Stimulated activated CD8-positive, alpha-beta memory T cell treated with anti-CD3 and anti-CD28 coated beads, Interleukin-15, amount 100 ng/mL, for 24 hours (primary cell): ENCODE measurements at places on chromosomes 12 and 14.

DNA sequence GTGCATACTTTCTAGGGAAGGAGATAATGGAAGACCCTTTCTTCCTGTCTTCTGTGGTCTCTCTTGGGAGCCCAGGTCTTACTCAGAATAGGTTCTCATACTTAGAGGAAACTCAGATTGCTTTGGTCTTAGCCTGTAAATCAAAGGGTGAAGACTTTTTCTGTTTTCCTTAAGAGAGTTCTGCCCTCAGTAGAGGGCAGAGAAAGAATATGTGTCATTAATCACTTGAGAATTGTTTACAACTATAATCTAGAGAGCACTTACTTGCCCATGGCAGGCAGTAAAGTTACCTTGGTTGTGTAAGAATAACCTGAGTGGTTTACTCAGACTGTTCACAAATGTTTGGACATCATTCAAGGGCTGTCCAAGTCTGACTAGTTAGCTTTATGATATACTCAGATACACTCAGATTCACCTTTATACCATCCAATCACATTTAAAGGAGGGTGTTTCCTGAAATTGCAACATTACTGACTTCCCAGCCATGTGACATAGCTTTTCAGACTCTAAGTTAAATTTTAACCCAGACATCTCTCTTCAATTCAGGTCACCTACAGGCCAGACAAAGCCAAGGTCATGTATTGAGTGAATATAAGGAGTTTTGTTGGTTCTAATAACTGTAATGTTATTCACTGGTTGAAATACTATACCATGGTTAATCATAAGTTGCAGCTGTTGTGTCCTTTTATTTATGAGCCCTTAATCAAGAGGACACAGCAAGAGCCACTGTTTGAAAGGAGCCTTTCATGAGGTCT is 372.2 kb downstream of the RAD51B start:
- DNase-seq: no peak

DNA sequence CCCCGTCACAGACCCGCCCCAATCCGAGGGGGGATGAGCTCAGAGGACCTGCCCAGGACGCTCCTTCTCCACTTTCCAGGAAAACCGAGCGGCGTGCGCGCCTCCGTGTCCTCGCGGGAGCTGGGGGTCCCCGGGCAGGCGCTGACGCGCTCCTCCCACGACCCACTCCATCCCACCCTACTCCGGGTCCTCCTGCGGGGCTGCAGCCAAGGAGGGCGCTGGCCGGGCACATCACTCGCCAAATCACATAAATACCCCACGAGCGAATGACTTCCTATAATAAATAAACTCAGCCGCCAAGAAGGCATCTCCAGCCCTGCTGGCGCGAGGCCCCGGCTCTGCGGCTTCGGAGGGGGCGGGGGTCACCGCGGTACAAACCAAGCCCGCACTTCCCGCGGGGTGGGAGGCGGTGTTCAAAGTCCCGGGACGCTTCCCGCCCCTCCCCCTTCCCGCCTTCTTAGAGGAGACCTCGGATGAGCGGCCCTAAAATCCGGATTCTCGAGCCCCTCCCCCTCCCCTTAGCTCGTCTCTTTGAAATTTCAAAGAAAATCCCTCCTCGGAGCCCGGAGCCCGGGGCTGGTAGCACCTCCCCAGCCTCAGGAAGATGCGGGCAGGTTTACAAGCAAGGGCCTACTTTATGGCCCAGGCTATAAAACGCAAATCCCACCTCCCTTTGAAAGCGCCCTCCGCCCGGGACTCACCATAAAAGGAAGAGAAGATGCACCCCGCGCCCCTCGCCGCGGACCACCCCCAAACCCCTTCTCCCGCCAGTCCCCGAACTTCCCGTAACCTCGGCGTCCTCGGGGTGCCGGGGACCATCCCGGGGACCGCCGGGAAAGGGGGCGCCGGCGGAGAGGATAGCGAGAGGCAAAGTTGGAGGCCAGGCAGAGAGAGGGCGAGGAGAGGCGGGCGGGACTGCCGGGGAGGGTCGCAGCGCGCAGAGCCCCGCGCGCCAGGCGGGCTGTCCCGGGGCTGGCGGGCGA is 712 bp upstream of the FZD10 start:
- DNase-seq: no peak

DNA sequence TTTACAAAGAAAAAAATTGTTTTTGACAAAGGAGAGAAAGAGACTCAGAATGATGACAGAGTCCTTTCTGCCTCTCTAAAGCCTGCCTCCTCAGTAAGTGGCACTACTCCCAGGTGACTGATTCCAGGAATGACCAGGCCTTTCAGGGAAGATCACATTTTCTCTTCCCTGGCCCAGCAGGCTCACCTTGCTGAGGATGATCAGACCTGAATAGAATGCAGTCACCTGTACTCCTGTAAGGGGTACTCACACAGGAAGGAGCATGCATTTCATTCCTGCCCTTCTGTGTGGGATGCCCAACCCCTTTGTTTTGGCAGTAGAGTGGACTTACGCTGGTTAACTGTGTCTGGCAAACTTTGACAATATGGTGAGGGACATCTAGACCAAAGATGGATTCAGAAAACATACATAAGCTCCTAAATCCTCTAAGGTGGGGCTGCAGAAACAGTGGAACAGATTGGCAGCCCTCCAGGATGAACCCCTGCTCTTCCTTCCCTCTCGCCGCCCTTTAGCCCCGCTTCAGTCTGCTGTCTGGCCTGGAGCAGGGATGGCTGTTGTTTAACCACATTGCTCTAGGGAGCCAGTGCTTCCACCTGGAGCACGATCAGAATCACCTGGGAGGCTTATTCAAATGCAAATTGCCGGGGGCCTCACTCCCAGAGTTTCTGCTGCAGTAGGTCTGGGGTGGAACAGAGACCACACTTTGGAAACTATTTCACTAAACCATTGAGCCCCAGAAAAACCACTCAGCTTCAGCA is 29.8 kb downstream of the ERG28 start:
- DNase-seq: no peak

GRCh38 chr12:109961201-109961600 is 35.0 kb downstream of the GIT2 start:
- no peak for DNase-seq

- no peak for DNase-seq
Measured at GRCh38 chr12:30106204-30106965, 322.6 kb upstream of the TMTC1 start.

DNA sequence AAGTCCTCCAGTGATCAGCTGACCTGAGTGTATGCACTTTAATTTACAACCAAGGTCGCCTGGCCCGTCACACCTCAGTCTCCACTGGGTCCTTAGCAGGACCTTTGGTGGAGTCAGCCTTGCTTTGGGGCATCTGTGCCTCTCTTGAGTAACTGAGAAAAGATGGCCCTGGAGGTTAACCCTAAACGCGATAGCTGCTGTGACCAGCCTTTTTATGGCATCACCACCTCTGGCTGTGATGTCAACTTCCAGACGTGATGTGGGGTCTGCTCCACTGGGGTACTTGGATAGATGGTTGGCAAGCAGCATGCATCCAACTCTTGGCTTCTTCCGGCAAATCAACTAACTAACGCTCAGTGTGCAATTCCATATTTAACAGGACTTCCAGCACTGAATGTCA is 122.8 kb upstream of the RTL1 start:
- DNase-seq: no peak

GRCh38 chr12:98955284-98955683 is 310.2 kb downstream of the APAF1 start:
- DNase-seq: no peak

DNA sequence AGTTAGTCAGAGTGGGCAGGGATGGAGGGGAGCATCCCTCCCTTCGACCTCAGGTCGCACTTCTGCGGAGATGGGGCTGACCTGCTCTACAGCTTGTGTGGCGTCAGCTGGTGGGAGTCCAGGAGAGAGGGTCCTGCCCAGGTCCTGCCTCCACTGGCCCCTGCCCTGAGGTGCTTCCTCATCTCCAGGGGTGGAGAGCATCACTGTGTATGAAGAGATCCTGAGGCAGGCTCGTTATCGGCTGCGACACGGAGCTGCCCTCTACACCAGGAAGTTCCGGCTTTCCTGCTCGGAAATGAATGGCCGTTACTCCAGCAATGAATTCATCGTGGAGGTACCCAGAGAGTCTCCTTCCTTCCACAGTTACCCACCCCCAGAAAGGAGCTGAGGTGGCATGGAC is 20.2 kb downstream of the CLSTN3 start:
- no peak for DNase-seq

GRCh38 chr12:13270817-13271216 is 74.3 kb downstream of the EMP1 start:
- no peak for DNase-seq

DNA sequence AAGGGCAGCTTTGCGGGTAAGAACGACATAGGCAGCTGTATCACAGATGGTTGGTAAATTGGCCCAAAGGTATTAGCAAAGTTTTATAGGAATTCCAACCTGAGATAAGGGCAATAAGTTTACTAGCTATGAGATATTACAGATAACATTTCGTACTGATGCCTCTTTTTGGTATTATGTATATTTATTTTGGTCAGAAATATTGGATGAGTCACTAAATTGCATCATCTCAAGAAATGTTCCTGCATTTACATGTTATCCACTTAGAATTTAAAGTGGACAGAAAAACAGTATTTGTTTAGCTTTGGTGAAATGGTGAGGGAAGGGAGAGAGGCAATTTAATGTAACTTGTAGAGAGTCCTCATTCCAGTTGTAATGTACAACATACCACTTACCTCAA is 65.1 kb upstream of the PZP start:
- DNase-seq: no peak

DNA sequence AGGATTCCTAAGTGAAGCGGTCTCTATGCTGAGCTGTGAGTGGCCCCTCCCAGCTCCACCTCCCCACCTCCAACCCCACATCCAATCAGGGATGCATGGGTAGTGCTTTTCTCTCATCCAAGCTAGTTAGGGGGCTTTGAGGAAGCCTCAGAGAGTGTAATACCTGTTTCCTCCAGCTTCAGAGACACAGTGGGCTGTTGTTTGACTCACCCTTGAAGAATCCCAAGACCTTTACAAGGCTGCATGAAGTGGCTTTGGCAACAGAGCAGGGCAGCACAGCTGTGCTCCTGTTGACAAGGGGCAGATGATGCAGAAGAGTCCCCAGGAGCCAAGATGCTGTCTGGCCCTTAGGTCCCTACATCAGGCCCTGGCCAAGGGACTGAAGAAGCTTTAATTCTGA is 27.1 kb upstream of the CLMN start:
- DNase-seq: no peak

- DNase-seq: peak; percentile 19
Measured at GRCh38 chr12:79934281-79935020, 446 bp downstream of the PPP1R12A start.
